ENCODE measurements at places on chromosomes 5 and 9.

- DNase-seq = no peak
These were observed 11.0 kb downstream of the TCOF1 start for GRCh38 chr5:150368526-150368925.

GRCh38 chr5:56858777-56859442 is 43.6 kb downstream of the MAP3K1 start:
- DNase-seq = no peak

- DNase-seq = no peak
These were observed 673.9 kb upstream of the KLF4 start for GRCh38 chr9:108163321-108164005.

- no peak for DNase-seq
These were observed 388.3 kb downstream of the ANXA1 start for GRCh38 chr9:73539881-73540390.
